Activated CD4-positive, alpha-beta T cell treated with anti-CD3 and anti-CD28 coated beads, Interleukin-2, amount 50 U/mL, for 24 hours (primary cell): ENCODE measurements at places on chromosomes 11 and 22.

DNA sequence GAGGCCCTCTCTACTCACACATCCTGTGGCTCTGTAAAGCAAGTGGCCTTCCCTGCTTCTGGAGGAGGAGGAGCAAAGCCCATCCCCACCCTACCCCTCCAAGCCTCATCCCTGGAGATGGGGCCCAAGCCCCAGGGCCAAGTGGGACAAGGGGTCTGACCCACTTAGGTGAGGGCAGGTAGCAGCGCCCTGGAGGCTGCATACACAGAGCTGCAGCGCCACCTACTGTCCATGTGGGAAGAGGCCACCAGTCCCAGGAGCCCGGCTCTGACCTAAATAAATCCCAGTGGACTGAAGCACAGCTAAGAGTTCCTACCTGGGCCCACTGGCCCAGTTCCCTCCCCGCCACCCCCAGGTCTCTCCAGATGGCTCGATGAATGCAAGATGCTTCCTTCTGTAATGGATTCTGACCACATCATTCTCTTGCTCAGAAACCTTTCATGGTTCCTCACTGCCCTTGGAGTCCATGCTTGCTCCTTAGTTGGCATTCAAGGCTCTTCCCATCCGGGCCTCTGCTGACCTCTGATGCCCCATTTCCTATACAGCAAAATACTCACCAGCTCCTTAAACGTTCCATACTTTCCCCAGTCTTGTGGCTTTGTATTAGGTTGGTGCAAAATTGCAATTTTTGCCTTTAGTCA is 62.1 kb downstream of the THAP12 start:
- DNase-seq: peak; percentile 77

- no peak for DNase-seq
Observed at GRCh38 chr11:91163619-91164451, 941.0 kb upstream of the CHORDC1 start.

- DNase-seq: no peak
Observed at GRCh38 chr11:69449320-69450063, 32.0 kb upstream of the LINC01488 start.

GRCh38 chr22:37383341-37383740 is 43.9 kb downstream of the ELFN2 start:
- no peak for DNase-seq

- DNase-seq: no peak
Observed at GRCh38 chr11:22460181-22460580, 122.0 kb downstream of the SLC17A6 start.

GRCh38 chr11:65478388-65479183 is 20.3 kb upstream of the MALAT1 start:
- no peak for DNase-seq

GRCh38 chr22:46145361-46145851 is 4.9 kb upstream of the PPARA start:
- no peak for DNase-seq

- no peak for DNase-seq
Observed at GRCh38 chr22:29530716-29531115, 22.8 kb downstream of the THOC5 start.

DNA sequence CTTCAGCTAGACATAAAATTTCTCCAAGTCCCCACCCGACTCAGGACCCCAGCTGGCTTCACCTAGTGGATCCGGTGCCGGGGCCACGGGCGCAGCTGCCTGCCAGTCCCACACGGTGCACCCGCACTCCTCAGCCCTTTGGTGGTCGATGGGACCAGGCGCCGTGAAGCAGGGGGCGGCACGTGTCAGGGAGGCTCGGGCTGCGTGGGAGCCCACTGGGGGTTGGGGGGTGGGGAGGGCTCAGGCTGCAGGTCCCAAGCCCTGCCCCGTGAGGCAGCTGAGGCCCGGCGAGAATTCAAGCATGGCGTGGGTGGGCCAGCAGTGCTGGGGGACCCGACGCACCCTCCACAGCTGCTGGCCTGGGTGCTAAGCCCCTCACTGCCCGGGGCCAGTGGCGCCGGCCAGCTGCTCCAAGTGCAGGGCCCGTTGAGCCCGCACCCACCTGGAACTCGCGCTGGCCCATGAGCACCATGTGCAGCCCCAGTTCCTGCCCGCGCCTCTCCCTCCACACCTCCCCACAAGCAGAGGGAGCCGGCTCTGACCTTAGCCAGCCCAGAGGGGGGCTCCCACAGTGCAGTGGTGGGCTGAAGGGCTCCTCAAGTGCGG is 747.0 kb downstream of the FAM181B start:
- DNase-seq: no peak

DNA sequence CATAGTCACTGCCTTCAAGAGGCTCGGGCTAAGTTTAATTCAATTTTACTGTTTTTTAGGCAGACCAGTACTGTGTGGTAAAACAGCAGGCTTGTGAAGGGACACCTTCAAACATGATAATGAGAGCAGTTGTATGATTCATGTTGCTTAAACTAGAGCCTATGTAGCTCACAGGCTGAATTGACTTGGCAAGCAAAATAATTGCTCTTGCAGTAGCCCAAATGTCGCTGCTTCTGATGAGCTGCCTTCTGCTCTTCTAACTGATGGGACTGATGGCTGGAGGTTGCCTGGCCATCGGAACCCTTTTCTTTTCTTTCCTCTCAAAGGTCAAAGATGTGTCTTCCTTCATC is 137.6 kb downstream of the MAML2 start:
- no peak for DNase-seq

GRCh38 chr11:123060277-123061000 is 1.5 kb downstream of the HSPA8 start:
- no peak for DNase-seq

DNA sequence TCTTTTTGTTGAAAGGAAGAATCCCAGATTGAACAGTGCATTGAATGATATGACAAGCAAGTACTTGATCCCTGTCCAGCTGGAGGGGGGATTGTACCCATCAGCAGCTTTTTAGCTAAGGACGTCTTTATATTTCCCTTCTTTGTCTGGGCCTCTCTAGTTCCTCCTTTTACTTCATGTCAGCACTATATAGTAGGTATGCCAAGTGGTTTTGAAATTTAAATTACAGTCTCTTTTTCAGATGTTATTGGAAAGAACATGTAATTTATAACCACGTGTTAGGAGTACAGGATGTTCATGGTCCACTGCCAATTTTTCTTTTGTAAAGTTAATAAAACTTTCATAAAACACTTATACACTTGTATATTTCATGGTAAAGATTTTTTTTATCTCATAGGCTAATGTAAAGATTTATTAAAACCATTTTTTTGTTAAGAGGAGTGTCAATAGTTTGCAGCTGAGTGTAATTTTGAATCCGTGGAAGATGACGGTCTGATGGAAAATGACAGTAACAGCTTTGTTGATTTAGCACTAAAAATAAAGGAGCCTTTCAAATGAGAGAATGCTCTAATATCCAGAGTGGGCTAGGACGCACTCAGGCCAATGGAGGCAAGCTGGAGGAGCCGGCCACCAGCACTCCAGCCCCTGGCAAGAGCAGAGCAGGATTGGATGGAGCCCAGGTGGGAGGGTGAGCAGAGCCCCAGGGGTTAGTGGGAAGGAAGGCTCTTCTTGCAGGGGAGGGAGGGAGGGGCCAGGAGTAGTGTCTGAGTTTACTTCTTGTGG is 488.3 kb downstream of the INSC start:
- DNase-seq: no peak

DNA sequence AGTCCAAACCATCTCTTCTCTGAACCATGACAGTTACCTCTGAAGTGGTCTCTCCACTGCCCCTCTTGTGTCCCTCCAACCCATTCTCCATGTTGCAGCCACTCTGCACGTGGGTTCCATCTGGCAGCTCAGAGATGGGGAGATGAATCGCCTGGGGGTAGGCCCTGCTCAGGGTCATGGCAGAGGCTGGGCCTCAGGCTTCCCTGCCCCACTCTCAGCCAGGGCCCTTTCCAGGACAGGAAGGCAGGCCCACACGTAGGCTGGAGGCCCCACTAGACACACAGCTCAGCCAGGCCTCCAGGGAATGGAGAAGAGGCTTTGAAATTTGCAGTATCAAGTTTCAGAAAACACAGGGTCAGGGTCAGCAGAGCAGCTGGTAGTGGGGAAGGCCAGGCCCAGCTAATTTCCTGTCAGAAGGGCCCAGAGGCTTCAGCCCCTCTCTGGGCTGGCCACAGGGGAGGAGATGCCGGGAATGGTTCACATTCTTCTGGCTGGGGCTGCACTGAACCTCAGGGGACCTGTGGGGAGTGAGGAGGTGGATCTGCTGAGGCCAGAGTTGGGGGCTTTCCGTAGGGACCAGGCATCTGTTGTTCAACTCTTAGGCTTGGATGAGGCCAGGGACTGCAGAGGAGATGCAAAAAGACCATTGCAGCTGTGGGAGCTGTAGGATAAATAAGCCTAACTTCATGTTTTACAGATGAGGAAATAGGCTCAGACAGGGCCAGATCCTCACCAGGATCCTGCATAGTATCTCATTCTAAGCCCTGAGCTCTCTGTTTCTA is 101.6 kb downstream of the SWAP70 start:
- no peak for DNase-seq

GRCh38 chr22:27138471-27138870 is 481.1 kb downstream of the MIAT start:
- DNase-seq: no peak

DNA sequence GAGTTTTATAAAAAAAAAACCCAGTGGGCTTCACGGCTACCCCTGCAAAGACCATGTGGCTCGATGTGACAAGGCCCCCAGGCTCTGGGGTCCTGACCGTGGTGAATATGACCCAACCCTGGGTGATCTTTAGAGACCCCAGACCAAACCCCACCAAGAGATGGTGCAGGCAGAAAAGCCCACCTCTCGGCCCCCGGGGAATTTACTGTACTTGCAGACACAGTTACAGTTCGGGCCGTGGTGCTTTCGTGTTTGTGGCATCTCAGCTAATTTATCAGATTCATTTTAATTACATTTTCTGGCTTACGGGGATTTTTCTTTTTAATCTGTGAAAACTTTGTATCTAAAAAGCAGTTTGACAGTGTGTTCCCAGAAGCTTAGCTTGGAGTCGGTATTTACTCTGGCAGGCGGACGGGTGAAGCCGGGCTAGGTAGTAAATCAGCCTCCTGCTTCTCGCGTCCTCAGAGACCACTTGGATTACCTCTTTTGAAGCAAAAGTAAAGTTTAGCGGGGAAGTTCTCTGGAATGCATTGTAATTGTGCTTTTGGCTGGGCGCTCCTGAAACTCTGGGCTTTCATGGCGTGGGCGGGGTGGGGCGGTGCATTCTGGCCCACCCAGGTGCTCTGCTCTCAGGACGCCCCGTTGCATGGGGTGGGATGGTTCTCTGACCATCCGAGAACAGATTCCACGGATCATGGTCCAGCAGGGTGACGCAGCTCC is 25.3 kb downstream of the ANO1 start:
- DNase-seq: no peak

GRCh38 chr11:32820497-32820896 is 9.2 kb upstream of the PRRG4 start:
- DNase-seq: no peak

GRCh38 chr11:77287136-77287535 is 14.3 kb downstream of the GDPD4 start:
- no peak for DNase-seq

GRCh38 chr11:113715882-113716625 is 9.9 kb upstream of the TMPRSS5 start:
- DNase-seq: no peak

- peak; percentile 18 for DNase-seq
Observed at GRCh38 chr11:73288873-73289707, 17.0 kb downstream of the P2RY6 start.

DNA sequence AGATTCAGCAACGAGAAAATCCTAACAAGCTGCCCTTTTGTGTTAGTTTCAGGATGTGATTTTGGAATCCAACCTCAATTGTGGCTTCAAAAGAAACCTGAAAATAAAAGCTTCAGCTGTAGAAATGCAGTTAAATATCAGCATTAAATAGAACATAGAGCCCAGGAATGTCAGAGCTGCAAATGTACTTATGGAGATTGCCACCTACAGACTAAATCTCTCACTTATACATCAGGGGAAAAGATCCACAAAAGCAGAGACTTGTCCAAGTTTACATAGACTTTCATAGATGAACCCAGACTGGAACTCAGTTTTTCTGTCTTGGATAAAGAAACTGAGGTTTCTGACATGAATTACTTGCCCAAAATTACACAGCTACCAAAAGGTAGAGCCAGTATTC is 446.6 kb downstream of the DLG2 start:
- DNase-seq: no peak

DNA sequence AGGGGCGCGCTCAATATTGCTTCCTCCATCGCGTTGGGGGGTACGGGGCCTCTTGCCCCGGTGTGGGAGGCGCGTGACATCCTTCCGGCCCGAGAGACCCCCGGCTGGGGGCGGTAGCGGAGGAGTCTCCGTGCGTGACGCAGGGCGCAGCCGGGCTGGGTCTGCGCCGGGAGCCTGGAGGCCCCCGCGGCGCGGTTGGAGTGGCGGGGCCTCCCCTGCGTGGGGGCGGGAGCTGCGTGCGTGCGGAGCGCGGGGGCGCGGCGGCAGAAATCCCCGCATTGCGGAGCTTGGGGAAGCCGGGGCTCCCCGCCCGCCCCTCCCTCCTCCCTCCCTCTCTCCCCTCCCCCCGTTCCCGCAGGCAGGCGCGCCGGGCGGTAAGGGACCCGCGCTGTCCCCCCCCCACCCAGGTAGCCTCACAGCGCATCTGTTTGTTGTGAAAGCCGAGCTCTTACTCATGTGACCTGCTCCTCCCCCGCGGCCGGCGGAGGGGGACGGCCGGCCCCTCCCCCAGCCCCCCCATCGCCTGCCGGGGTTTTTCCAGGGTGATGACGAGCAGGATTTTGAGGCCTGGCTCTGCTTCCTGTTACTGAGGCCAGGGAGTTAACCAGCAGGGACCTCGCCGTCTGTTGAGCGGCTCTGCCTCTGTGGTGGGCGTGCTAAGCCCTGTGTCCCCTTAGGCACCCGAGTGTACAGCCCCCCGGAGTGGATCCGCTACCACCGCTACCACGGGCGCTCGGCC is 1.6 kb downstream of the PIM3 start:
- peak; percentile 81 for DNase-seq

- DNase-seq: peak; percentile 79
Observed at GRCh38 chr11:795634-796564, 2.2 kb downstream of the SLC25A22 start.

GRCh38 chr11:129230006-129230405 is 37.9 kb upstream of the ARHGAP32 start:
- no peak for DNase-seq

GRCh38 chr22:31271026-31271425 is 21.3 kb downstream of the PIK3IP1 start:
- DNase-seq: no peak

DNA sequence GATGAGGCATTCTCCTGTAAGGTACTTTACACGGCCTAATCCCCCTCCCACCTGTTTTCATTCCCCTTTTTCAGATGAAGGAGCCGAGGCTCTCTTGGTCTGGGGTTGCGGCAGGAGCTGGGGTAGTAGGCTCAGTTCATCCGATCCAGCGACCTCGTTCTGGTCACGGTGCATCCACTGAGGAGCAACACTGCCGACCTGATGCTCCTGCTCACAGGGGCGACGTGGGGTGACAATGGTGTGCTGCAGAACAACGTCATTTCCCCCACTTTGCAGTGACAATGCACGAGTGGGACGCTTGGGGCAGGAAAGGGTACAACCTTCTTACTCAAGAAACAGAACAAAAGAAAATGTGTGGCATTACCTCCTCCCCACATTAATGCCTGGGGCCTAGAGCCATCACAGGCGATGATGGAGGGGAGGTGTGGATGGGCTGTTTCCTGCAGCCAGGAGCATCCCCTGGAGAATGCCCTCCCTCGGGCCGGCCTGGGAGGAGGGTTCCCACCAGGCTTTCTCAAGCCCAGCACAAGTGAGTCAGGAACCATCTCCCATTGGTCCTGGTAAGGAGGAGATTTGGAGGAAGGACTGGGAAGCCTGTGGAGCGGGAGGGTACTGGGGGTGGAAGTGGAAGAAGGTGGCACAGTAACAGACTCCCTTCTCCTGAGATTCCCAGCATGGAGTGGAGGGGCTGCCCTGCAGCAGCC is 125.6 kb downstream of the SPATA19 start:
- DNase-seq: no peak
